Stimulated activated naive CD4-positive, alpha-beta T cell treated with Interleukin-2 at 50 U/mL for 16 hours (primary cell): ENCODE measurements at places on chromosomes 5 and 9.
A peak's percentile ranks its signal among the peaks of the same experiment; 100 is the strongest.

GRCh38 chr5:173733831-173734501 is 117.5 kb upstream of the BOD1 start:
- DNase-seq: no peak

DNA sequence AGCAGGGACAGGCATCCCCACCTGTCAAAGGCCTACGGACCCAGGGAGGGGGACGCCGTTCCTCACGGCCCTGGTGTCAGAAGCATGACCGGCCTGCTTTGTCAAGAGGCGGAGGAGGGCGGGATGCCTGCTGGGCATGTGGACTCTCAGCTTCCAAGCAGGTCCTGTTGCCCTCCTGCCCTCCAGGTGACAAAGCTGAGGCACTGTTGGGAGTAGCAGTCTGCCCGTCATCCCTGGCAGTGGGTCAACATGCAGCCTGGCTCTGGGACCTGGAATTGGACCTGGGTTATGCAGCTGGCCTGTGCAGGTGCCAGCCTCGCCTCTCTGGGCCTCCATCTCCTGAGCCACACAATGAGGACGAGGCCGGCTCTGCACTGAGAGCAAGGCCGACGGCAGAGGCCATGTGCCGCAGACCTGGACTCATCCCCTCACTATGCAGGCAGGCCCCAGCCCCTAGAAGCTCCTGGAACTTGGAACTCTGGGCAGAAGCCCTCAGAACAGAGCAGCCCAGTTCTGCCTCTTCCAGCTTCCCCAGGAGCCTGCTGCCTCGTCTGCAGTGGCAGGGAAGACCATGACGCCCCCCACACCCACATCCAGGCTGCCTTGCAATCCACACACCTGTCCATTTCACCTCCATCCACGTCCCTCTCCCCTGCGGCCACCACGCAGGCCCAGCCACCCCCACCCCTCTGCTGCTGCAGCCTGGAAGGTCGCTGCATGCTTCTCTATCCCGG is 20.8 kb upstream of the FCN1 start:
- DNase-seq: no peak

DNA sequence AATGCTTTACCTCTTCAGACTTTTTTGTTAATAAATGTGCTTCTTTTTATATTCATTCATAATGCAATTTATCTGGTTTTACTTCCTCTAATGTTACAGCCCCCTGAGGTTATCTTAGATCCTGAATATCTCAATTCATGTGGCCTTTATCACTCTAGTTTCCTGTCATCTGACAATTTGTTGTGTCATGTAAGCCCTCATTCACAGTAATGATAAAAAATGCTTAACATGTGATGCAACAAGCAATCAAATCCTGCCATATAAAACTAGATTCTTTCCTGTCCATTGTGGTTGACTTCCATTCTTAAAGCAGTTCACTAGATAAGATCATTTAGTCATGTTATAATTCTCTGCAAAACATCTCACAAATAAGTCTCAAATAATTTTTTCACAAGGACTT is 991.2 kb upstream of the ACO1 start:
- DNase-seq: no peak

GRCh38 chr5:156794687-156795086 is 55.4 kb upstream of the PPP1R2B start:
- DNase-seq: no peak

DNA sequence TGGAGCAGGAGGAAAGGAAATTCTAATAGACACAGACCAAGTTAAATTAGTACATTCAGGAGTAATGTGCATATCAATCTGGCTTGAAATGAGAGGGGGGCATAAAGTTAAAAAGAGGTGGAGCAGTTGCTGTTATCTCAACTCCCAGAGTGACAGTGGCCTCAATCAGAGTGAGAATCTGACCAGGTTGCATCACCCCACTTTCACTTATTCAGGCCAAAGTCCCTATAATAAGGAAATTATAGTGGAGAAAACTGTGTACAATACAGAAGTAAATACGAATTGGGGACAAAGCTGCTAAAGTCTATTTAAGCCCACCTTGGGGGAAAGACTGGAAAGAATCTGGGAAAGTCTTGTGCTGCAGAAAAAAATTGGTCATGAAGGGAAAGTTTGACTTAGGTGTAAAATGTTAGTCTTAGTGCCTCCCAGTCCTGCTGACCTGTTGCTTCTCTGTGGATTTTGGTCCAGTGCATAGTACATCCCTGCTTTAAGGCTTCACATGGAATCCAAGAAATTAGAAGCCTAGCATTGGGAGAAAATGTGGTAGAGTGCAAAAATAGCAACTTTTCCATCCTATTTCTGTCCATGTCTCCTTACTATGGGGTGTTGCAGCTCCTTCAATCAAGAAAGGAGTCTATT is 27.9 kb downstream of the MROH2B start:
- DNase-seq: no peak

GRCh38 chr5:32312197-32312594 is 543 bp downstream of the MTMR12 start:
- peak; percentile 48 for DNase-seq

GRCh38 chr9:127185931-127186781 is 63.7 kb upstream of the ANGPTL2 start:
- no peak for DNase-seq

DNA sequence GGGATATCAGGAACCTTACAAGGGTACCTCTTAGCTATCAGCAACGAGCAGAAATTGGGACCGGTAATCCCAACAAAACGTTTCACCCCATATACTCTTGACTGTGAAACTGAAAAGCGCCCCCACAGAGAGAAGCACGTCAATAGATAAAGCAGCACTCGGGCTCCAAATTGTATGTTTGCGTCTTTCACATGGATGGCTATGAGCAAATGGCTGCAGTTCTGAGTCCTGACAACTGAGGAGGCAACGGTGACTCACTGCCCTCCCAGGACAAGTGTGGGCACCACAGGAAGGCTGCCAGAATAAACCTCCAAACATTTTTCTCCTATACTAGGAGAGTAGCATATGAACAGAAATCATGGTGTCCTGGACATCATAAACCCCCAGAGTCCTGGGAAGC is 36.6 kb downstream of the SEMA4D start:
- peak; percentile 39 for DNase-seq
